AG09309 (cell line): ENCODE measurements at places on chromosomes 5 and 9.

- DNase-seq = no peak
Measured at GRCh38 chr9:98428454-98428853, 173.0 kb upstream of the TBC1D2 start.

GRCh38 chr9:136058084-136058483 is 37.0 kb downstream of the NACC2 start:
- no peak for DNase-seq

DNA sequence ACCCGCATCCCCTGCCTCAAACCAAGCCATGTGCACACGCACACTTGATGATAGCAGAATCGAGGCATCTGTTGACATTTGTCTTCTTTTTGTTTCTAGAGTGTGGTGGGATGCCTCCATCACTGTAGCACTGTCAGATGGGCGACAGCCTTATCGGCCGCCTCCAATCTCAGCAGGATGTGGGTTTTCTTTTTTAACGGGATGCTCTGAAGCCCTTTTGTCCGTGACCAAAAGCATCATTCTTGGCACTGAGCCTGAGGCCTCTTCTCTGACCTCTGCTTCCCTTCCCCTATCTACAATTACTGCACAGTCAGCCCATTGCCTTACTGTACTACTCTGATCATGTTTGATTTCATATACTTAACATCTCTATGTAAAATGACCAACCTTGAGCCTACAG is 78.3 kb downstream of the LMNB1 start:
- DNase-seq = no peak

DNA sequence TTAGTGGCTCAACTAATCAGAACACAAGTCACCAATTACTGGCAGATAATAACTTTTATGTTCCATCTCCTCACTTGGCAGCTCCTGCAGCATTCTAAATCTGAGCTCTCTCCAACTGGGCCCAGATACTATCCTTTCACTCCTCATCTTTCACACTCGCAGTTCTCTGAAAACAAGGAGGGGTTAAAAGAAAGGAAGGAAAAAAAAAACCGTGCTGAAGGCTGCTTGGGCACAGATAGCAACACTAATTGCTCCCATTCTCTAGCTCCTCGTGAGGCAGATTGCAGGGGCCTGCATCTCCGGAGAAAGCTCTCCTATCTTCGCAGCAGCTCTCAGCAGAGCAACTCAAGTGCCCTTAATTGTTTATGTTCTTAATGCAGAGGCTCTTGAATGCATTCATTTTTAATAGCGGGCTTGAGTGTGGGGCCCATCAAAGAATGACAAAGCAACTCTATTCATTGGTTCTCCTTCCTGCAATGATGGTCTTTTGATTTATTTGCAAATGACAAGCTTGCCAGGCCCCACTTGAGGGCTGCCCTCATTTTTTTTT is 23.9 kb downstream of the TLE1 start:
- no peak for DNase-seq

DNA sequence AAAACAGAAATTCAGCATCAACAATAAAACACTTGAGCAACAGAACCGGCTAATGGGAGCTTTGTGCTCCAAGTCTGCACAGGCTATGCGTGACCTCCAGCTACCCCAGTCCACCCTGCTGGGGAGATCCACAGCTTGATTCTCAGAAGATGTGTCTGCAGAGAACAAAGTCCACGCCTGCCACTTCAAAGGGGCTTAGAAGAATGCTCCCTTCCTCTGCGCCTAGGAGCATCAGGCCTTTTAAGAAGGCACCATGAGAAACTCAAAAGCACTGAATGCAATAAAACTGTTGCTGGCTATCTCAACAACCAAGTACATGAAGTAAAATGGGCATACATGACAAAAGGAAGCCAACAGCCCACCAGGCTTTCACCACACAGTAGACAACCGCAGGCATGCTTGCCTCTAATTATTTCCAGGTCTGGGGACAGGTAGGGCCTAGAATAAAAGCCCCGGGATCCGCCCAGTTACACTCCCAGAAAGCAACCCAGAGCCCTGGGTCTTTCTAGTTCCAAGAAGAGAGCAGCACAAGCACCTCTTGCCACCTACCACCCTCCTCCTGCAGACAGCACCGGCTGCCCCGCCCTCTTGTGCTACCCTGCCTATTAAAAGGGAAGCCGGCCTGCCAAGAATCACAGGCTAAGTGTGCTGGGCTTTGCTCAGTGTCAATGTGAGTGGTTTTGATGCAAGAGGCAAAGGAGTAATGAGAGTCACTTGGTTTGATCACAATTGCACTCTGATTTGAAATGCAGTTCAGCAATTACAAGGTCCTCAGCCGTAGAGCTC is 123.2 kb downstream of the SPOCK1 start:
- no peak for DNase-seq

- DNase-seq = peak; percentile 33
Measured at GRCh38 chr5:173972925-173973615, 15.9 kb upstream of the C5orf47 start.

- DNase-seq = peak; percentile 35
Measured at GRCh38 chr9:130183133-130183762, 11.0 kb downstream of the NCS1 start.

GRCh38 chr9:92763721-92764380 is 782 bp downstream of the BICD2 start:
- DNase-seq = no peak

- no peak for DNase-seq
Measured at GRCh38 chr5:40309851-40310250, 369.9 kb upstream of the PTGER4 start.

- peak; percentile 90 for DNase-seq
Measured at GRCh38 chr9:94867842-94868312, 141.4 kb downstream of the AOPEP start.

GRCh38 chr5:135950611-135951010 is 4.2 kb downstream of the LECT2 start:
- DNase-seq = no peak

- DNase-seq = no peak
Measured at GRCh38 chr5:73999297-73999696, 373.3 kb downstream of the ARHGEF28 start.

DNA sequence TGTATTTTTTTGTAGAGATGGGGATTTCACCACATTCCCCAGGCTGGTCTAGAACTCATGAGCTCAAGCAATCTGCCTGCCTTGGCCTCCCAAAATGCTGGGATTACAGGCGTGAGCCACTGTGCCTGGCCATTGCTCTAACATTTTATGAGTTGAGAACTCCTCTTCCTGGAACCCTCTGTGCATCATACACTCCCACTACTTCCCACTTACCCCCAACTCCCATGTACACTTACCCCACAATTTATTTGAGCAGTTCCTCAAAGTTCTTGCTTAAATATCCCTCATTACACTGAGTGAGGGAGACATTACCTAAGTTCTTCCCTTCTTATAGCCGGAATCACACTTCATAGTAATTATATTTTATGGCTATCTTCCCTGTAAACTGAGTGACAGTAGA is 42.9 kb upstream of the GALNT10 start:
- no peak for DNase-seq

DNA sequence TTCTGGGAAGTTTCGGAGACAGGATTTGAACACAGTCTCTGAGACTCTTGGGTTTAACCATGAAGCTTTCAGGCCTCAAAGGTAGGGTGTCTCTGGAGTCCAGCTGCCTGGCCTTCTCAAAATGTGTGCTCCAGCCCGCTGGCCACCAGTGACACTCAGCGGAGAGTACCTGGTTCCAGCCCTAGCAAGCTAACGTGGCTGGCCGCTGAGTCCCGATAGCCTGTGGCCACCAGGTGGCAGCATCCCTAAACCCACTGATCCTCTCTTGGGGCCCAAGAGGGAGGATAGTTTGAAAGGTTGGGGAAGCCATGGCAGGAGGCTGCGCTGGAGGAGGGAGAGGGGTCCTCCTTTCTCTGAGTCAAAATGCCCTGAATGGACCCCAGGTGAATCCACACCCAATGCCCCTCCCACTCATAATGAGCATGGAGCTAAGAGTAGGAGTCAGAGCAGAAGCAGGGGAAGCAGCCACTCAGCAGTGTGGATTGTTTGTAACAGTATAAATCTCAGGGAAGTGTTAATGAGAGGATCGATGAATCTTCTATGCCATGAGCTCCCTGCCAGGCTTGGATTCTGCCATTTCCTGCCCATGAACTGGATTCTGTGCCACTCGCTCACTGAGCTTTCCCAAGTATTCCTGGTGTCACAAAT is 5.4 kb upstream of the TIFAB start:
- no peak for DNase-seq

GRCh38 chr5:140024928-140025327 is 18.2 kb downstream of the NRG2 start:
- DNase-seq = no peak

DNA sequence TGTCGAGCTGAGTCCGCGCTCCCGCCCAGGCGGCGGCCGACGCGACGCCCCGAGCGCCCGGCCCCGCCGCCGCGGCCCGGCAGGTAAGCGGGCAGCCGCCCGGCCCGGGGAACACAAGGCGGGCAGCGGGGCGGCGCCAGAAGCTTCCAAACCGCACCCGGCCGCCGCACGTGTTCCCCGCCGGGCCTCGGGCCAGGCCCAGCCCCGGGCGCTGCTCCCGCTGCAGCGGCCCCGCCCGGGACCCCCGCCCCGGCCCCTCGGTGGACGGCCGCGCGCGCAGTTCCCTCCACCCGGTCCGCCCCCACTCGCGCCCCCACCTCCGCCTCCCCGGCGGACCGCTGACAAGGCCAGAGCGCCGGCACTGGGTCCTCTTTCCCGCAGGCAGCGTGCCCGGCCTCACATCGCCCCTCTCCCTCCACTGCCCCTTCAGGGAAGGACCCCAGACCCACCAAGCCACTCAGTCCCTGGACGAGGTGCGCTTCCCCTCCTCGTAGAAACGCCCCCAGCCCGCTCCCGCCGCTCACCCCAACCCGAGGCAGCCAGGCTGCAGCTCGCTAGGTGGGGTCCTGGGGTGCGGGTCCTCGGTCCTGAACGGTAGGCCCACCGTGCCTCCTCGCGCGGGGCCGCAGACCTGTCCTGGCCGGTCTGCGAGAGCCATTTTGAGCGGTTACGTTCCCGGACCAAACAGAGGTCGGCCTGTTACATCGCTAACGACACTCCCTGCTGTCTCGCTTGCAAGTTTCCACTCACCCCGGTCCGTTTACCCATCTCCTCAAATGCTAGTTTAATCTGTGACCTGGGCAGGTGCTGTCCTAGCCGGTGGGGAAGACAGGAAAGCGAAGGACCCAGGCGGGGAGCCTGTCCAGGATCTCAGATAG is 475 bp downstream of the WDR5 start:
- no peak for DNase-seq

DNA sequence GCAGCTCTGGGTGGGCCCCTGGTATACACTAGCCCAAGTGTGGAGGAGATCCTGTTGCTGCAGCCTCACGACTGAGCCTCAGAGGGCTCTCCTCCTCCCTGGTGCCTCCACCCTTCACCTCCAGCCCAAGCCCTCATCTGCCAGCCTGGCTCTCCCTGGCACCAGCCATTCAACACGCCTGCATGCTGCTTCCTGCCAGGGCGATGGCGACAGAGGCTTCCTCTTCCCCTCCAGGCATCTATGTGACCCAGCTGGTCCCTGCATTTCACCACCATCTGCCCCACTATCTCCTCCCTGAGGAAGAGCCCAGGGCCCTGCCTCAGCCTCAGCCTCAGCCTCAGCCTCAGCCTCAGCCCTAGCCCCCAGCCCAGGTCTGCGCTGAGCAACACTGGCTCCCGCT is 54.8 kb upstream of the ANGPTL2 start:
- DNase-seq = no peak

DNA sequence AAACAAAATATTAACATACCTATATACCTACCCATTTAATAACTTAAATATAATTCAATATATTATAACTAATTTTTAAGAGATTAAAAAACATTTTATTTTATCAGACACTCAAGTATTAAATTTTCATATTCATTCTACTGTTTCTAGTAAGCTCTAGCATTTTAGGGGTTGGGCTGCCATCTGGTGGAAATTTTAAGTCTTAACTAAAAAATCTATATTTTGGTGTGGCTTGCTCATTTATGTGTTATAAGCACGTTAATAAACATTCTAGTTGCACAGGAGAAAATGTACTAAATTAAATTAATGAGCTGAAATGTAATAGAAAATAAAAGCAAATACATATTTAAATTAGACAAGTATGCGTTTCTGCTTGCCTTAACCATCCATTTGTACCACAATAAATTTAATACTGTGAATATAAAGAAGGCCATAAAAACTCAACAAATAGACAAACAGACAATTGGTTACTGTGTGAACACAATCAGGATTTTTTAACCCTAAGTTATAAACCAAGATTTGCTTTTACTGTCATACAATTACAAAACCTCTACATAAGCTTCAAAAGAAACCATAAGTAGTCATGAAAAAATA is 1728.3 kb upstream of the CDH9 start:
- peak; percentile 1 for DNase-seq

DNA sequence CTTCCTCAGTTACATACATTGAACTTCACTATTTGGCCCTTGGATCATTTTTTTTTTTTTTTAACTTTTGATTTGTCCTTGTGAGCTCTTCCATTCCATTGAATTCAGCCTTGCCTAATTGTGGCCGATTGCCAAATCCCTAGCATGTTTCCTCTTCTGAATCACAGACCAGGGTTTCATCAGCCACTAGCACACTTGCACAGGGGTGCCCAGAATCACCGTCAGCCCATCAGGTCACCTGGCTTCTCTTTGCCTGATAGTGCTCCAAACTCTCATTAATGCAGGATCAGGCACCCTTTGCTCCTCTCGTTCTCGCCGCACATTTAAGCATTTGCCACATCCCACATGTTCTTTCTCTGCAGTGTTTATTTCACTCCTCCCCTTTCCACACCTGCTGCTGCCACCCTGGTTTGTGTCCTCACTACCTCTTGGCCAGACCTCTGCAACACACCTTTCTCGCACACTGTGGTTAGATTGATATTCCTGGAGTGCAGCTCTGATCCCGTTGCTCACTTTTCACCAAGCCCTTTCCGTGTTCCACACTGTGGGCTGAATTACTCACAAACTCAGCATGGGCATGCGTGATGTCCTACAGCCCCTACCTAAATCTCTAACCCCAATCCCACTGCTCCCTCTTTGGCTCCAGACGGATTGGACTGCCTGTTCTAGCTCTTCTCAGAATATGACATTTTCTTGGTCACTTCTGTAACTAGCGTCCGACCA is 9.8 kb downstream of the PIK3R1 start:
- peak; percentile 70 for DNase-seq

- no peak for DNase-seq
Measured at GRCh38 chr5:172252501-172252900, 31.1 kb downstream of the UBTD2 start.

- no peak for DNase-seq
Measured at GRCh38 chr9:3721096-3721495, 195.3 kb upstream of the RFX3 start.

GRCh38 chr9:97959585-97959984 is 21.6 kb upstream of the HEMGN start:
- no peak for DNase-seq

- DNase-seq = peak; percentile 23
Measured at GRCh38 chr9:94974154-94974879, 247.8 kb downstream of the AOPEP start.

- no peak for DNase-seq
Measured at GRCh38 chr5:171422902-171423663, 3.6 kb downstream of the FGF18 start.

DNA sequence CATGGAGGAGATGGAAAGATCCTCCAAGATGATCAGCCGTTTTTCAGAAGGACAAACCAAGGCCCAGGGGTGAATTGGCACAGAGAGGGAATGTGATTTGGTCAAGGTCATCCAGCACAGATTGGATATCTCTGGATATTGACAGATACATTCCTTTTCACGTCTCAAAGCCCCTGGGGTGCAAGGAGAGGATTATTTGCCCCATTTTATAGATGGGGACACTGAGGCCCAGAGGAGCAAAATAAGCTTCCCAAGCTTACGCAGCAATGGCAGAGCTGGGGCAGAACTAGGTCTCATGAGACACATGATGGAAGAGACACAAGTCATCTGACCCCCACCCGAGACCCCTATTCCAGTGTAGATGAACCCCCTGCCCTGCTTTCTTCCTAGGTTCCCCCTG is 895 bp upstream of the PDGFRB start:
- no peak for DNase-seq
